Hypothalamus (tissue), 51 donors: ENCODE measurements at places on chromosomes 3 and 15.

DNA sequence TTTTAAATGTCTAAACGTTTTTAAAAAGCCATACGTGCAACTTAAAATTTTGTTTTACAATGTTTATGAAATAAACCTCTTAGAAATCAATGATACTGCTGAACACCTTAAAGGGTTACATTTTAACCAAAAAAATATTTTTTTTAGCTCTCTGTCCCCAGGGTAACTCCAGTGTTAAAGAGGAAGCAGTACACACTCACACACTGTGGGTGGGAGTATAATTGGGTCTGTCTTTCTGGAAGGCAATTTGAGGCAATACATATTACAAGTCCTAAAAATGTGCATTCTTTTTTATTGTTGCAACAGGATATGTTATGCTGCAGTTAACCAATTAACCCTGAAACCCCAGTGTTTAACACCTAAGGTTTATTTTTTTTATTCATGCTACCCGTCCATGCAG lies 34.1 kb downstream of the WHAMM start:
- no peak for DNase-seq

DNA sequence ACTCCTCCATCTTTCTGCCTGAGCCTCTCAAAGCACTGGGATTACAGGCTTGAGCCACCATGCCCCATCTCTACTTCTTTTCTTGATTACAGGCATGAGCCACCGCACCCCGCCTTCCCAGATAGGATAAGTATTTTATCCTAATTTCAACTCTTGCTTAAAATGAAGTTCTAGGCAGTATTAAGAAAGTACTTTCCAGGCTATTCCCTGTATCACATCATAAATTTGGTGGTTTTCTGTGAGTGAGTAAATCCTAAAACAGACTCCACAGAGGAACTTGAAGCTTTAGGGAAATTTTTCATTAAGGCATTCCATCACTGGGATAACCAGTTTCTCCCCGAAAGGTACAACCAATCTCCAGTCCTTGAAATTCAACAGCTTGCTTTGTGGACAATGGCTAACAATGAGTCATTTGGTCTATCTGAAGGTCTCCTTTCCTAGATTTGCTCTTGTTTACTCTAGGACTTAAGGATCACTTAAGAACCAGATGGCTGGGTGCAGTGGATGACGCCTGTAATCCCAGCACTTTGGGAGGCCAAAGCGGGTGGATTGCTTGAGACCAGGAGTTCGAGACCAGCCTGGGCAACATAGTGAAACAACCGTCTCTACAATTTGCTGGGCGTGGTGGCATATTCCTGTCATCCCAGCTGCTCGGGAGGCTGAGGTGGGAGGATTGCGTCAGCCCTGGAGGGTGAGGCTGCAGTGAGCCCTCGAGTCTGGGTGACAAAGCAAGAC lies 49.7 kb upstream of the SKIL start:
- DNase-seq = no peak

DNA sequence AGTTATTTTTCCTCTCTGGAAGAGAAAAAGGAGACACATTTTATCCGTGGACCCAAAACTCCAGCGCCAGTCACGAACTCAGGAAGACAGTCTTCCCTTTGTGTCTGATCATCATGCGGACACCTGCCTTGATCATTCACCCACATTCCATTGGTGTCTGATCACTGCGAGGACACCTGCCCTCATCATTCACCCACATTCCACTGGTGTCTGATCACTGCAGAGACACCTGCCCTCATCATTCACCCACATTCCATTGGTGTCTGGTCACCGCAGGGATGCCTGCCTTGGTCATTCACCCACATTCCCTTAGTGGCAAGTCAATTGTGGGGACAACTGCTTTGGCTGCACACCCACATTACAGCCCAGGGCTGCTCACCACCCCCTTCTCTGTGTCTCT lies 148.9 kb downstream of the ROBO1 start:
- no peak for DNase-seq

GRCh38 chr3:10192953-10193691 lies 28.4 kb downstream of the IRAK2 start:
- no peak for DNase-seq

- no peak for DNase-seq
These were observed 245.2 kb upstream of the ARPP21 start for GRCh38 chr3:35393901-35394799.

- no peak for DNase-seq
These were observed 40.2 kb downstream of the LRRK1 start for GRCh38 chr15:100959066-100960050.

DNA sequence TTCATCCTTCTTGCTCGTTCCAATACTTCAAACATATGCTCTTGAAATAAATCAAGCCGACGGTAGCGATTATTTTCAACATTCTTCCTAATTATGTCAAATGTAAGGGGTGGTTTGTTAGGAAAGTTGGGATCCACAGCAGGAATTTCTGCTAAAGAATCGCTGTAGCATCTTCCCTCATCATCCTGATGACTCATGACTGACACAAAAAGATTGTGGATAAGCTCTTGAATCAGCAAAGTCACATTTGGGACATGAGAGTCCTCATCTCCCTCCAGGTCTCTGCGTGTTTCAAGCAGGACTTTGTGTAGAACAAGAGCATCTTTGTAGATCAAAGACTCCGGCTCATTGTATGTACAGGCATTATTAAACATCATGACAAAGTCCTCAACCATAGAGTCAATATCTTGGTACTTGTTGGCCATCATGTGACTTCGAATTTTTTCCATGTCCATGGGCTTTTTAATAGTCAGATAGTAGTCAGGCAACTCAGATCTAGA lies 73.0 kb downstream of the UQCC5 start:
- no peak for DNase-seq

DNA sequence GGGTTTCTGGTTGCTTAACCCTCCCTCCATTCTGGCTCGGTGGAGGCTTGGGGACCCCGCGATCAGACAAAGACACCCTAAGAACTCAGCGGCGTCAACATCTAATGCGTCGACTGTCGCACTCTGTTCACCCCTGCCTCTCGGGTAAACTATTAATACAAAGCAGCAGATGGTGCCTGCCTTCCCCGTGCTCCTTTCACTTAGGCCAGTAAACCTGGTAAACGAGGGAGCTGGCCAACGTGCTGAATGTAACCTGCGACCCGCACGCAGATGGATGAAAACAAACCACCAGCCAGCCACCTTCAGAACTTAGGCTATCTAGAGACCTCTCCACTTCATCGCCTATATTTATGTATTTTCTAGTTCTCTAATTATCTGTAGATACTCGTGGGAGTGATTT lies 848 bp upstream of the CADPS start:
- no peak for DNase-seq

DNA sequence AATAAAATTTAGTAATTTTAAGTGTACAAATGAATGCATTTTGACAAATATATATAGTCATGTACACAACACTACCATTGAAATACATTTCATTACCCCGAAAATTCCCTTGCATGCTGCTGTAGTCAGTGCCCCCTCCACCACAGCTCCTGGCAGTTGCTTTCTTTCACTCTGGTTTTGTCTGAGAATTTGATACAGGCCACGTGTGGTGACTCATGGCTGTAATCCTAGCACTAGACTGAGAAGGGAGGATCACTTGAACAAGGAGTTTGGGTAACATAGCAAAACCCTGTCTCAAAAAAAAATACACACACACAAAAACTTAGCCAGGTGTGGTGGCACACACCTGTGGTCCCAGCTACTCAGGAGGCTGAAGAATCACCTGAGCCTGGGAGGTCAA lies 65.4 kb downstream of the TFRC start:
- DNase-seq = no peak

- DNase-seq = no peak
These were observed 56.7 kb upstream of the BLM start for GRCh38 chr15:90660195-90660998.

DNA sequence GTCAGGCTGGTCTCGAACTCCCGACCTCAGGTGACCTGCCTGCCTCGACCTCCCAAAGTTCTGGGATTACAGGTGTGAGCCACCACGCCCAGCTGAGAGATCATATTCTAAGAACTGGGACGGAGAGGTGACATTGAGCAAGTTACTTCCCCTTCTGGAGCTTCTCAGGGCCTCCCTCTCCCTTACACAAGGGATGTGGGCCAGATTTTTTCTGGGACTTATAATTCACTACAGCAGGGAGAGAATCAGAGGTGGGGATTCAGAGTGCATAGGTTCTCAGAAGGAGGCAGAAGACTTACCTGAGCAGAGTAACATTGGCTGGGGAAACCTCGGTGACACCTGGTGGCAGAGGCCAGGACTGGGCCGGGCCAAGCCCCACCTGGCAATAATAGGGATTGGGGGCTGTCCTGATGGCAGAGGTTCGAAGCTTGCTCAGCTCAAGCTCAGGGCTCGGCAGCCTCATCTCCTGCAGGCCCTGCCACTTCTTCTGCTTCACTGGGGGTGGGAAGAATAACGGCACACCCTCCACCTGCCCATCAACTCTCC lies 6.8 kb downstream of the LTK start:
- no peak for DNase-seq

DNA sequence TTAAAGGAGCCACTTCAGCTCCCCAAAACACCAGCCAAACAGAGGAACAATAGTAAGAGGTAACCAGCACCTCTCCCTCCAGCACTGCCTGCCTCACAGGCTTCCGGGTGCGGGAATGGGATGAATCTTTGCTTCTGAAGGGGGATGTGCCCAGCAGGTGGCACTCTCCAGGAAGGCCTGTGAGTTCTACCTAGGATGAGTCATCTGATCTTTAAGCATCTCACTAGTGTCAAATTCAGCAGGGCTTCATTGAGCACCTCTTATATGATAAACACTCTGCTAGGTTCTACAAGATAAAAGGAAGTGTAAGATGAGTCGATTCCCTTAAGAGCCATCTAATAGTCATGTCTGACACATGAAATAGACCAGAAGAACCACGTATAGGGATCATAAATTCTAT lies 237.4 kb upstream of the UMPS start:
- no peak for DNase-seq

GRCh38 chr3:184586851-184587250 lies 25.3 kb downstream of the EPHB3 start:
- no peak for DNase-seq

DNA sequence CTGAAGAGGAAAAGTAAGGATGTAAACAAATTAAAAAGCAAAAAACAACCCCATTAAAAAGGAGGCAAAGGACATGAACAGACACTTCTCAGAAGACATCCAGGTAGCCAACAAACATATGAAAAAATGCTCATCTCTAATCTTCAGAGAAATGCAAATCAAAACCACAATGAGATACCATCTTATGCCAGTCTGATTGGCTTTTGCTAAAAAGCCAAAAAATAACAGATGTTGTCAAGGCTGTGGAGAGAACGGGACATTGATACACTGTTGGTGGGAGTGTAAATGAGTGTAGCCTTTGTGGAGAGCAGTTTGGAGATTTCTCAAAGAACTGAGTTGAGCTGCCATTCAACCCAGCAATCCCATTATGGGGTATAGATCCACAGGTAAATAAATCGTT lies 18.6 kb upstream of the RGMA start:
- no peak for DNase-seq

- DNase-seq = no peak
These were observed 63.7 kb downstream of the PRICKLE2 start for GRCh38 chr3:64161481-64161952.

DNA sequence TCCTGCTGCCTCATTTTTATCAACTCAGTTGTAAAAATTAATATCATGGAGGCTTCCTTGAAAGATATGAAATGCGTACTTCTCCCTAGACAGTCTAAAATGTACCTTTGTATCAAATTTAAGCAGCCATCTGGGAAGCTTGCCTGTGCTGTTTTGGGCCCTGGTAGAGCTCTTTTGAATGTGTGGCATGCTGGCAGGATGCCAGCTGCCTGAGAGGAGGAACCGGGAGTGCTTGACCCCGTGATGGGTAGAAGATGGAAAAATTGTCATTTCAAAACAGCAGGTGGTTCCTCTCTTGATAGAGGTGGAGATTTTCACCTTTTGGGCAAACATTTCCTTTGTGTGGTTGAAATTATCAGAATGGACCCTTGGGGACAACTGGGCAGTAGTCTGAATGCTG lies 245.3 kb downstream of the RPLP1 start:
- DNase-seq = no peak

DNA sequence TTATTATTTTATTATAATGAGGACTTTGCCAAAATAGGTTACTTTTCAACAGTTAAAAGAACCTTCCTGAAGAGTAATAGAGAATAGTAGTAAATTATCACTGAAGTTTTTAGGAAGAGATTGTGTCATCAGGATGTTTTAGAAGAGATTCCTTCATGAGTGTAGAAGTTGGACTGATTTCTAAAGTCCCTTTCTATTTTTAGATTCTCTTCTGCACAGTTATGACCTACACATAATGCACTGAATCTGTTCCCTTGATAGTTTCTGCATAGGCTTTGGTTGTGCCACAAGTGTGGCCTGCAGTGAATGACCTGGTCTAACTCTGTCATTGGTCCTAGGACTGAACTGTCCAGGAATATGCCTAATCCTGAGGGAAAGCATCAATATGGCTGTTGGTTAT lies 23.9 kb downstream of the SLC35A5 start:
- no peak for DNase-seq

DNA sequence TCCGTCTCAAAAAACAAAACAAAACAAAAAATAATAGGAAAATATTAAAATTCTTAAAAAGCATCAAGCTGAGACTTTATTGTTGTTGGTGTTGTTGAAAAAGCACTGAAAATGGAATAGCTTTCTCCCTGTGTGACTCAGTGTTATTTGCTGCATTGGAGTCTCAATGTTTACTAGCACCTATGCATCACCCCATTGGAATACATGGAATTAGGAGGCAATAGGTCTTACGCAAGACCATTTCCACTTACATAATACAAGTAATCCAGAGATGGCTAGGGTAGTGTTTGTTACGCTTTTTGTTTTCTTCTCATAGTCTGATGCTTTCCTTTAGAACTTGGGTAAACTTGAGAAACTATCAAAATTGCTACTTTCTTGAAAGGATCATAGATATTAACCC lies 15.2 kb downstream of the GXYLT2 start:
- no peak for DNase-seq

GRCh38 chr3:98839846-98840245 lies 61.6 kb downstream of the DCBLD2 start:
- no peak for DNase-seq

- DNase-seq = no peak
These were observed 81.7 kb upstream of the NUDT16 start for GRCh38 chr3:131299836-131300235.

- no peak for DNase-seq
These were observed 5.7 kb downstream of the ATP13A3 start for GRCh38 chr3:194481103-194481502.

GRCh38 chr3:175149675-175150074 lies 290.5 kb downstream of the NAALADL2 start:
- DNase-seq = no peak

- no peak for DNase-seq
These were observed 61.3 kb downstream of the UBE2E2 start for GRCh38 chr3:23264413-23264812.

GRCh38 chr15:82613747-82614146 lies 33.4 kb downstream of the CPEB1 start:
- peak; percentile 21 for DNase-seq

DNA sequence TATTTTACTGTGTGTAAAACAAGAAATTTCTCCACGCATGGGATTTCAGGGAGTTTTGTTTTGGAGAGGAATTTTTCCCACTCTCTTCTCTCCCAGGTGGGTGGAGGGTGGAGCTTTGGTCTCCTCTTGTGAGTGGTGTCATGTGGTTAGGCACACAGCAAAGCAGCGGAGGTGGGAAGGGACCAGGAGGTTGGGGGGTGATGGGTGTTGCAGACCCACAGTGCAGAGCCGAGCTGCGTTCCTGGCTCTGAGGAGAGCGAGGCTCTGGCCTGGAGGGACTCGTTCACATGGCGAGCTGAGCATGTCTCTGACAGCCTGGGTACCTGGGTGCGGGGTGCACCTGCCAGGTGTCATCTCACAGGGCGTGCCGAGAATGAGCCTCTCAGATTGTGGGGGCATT lies 87.8 kb downstream of the RYR3 start:
- no peak for DNase-seq

- no peak for DNase-seq
These were observed 31.9 kb downstream of the ROBO2 start for GRCh38 chr3:77071809-77072208.
